ENCODE measurements at places on chromosomes 4 and X.

DNA sequence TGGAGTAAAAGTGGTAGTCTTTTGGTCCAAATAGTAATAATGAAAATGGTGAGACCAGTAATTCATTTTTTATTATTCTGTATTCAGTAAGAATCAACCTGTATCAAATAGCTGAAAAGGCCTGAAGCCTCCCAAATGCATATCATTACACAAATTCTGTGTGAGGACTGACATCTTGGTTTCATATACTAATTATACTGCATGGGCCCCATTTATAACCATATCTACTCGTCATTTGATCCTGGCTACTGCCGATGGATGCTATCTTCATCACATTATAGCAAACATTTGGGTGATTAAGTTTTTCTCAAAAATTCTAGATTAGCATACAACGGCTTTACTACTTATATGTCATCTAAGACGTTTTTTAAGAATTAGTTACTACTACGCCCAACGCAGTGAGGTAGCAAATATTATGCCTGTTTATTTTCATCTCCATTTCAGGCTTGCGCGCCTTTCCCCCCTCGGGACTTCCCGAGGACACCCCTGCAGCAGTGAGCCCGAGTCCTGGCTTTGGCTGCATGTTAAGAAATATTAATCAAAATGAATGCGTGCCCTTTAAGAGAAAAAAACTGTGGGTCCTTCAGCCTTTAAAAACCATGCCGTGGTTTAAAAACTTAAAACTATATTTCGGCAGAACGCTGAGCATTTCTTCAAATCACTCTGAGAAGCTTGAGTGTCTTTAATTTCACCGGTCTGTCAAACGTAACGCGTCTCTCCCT, 814 bp upstream of the MMAA start:
- peak; percentile 19 for DNase-seq

- no peak for DNase-seq
These were observed 284.7 kb upstream of the FTHL17 start for GRCh38 chrX:31356275-31357212.

DNA sequence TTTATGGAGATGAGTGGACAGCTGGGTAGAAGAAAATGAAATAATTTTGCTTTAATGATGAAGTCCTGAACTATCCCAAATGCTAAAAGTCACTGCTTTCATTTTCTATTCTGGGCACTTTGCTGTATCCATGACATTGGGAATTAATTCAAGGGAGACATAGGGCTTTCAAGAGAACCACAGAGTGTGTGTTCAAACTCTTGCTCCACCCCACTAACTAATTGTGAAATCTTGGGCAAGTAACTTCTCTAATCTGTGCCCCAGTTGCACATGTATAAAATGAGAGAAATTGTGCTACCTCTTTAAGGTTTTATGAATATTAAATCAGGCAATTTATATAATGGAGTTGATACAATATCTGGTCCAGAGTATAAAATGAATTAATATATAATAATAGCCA, 1422.0 kb downstream of the ADGRL3 start:
- no peak for DNase-seq

DNA sequence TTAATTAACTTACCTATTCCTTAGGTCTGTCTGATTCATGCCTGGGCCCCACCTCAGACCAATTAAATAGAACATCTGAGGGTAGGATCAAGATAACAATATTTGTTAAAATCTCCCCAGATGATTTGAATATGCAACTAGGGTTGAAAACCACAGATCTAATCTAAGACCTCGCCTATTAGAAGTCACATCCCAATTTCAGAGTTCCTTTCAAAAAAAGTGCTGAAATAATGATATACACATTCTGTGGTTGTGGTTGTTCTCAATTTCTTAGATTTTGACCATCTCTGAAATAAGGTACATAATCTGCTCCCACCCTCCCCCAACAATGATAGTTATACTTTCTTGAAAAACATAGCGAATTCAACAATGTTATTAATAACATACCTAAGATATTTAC, 27.7 kb downstream of the NIPAL1 start:
- DNase-seq = no peak

DNA sequence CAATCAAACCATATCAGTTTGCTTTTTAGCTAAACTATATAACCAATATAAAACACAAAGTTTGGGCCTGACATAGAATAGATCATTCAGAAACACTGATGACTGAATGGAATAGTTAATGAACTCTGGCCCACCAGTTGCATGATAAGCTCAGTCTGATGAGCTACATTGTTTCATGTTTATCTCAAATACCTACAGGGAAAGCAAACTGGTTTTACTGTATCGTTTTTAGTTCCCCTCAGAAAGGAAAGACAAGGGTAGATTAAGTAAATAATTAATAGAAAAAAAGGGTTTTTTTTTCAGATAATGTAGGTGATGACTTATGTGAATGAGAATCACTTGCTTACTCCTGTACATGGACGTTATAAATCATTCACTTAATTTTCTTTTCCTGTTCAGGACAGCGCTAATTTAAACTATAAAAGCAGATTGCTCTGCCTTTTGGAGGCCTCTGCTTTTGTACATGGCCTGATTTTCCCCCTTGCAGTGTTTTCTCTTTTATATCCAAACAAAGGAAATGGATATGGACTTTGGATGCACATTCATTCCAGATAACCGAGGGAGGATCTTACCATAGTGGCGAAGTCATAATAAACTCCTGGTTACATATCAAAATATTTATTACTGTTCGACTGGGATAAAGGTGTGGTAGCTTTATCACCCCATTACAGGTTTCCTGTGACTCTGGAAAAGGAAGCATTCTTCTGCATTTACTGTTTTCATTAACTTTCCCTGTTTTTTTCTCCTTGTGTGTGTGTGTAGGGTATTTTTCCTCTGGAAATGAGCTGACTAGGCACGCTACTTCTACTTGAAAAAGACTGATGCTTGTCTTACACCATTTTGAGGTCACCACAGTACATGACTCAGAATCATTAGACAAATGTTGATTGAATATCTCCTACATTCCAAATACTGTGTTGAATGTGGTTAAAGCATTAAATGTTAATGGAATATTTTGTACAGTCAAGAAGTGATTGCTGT, 373.1 kb upstream of the HS3ST1 start:
- no peak for DNase-seq

GRCh38 chr4:3746701-3747580, 19.2 kb upstream of the ADRA2C start:
- no peak for DNase-seq

GRCh38 chrX:40035726-40036125, 62.0 kb downstream of the BCOR start:
- DNase-seq = no peak

- DNase-seq = no peak
These were observed 100.5 kb downstream of the CLNK start for GRCh38 chr4:10584042-10584441.

GRCh38 chrX:105872941-105873340, 50.6 kb downstream of the NRK start:
- no peak for DNase-seq

- DNase-seq = no peak
These were observed 110.2 kb upstream of the TENM3 start for GRCh38 chr4:182133033-182133432.

- DNase-seq = peak; percentile 92
These were observed 364.9 kb downstream of the ZNF674 start for GRCh38 chrX:46180258-46180687.

DNA sequence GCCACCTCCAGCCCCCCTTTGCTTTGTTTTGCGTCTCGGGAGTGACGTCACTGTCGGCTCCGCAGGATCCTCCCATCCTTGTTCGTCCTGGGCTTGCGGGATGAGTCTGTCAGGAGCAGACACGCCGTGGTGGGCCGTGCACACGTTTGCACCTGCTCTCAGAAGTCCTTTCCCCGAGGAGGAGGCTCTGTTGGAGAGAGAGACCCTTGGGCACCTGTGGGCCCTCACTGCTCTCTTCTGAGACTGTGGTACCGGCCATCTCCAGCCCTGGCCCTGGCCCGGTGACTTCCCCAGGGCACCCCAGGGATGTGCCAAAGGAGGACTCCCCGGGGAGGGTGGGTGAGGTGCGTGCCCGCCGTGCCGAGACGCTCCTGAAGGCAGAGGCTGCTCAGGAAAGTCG, 76.1 kb upstream of the PPP2R3B start:
- no peak for DNase-seq

GRCh38 chr4:30945586-30945985, 225.4 kb downstream of the PCDH7 start:
- no peak for DNase-seq

Data from Jurkat, Clone E6-1 (cell line).